ENCODE measurements at places on chromosomes 5 and 9.

- H3K27ac ChIP-seq: no peak overlapping the region
- H3K4me3 ChIP-seq: no peak overlapping the region
- H3K4me1 ChIP-seq: peaks cover 10% of the 10 kb centered on the region
- no peaks in the 10 kb centered on the region for H3K36me3 ChIP-seq
- H3K27me3 ChIP-seq: no peaks in the 10 kb centered on the region
- DNase-seq: no peak
These were observed 210.4 kb upstream of the ELAVL2 start for GRCh38 chr9:24036459-24036858.

DNA sequence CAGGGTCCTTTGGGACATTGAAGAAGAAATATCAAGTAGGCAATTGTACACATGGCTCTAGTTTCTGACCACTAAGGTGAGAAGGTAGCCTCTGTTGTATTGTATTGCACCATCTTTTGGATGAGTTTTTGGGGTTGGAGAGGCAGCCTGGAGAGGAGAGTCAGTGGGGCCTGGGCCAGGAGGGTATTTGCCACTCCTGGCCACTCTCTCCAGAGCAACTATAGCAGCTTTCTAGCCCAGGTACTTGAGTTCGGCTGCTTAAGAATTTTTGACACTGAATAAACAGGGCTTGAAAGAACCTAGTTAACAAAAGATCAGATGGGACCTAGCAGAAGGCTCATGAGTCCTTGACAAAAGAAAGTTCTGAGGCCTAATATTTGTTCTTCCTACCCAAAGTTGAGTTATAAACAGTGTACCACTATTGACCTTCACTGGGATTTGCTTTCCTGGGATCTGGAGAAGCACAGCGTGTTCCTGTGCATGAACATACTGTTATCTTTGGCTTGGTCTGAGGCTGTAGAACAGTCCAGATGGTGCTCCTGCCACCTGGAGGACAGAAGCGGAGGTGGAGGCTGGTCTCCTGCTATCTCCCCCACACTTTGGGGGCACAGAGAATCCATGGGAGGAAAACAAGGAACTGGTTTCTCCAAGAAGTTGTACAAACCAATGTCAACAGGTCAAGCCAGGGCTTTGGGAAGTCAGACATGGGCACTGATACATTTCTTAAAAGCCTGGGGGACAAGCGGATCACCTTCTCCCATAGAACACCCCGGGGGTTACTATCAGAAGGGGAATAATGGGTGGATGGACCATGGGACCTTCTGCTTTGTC, 110.4 kb upstream of the LIFR start:
- no peaks in the 10 kb centered on the region for H3K4me1 ChIP-seq
- no peak overlapping the region for H3K27ac ChIP-seq
- DNase-seq: no peak
- no peaks in the 10 kb centered on the region for H3K27me3 ChIP-seq

- H3K4me3 ChIP-seq: no peak overlapping the region
- no peak overlapping the region for H3K27ac ChIP-seq
- no peak for DNase-seq
- no peaks in the 10 kb centered on the region for H3K27me3 ChIP-seq
- no peaks in the 10 kb centered on the region for H3K36me3 ChIP-seq
These were observed 2.9 kb downstream of the TTC23L start for GRCh38 chr5:34841816-34842215.

DNA sequence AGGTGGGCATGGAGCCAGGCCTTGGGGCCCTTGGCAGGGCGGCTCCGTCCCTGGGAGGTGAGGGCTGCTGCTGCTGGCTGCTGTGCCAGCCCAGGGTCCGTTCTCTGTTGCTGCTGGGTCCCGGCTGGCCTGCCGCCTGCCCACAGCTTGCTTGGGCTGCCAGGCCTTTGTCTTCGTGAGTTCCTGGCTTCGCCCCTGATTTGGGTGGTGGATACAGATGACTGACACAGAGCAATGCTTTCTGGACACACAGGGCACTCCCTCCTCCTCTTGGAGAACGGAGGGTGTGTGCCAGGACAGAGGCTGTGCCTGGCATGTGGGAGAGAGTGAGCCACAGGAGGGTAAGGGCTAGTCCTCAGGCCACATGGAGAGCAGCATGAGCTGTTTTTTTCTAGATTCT, 166.1 kb downstream of the MACROH2A1 start:
- no peaks in the 10 kb centered on the region for H3K36me3 ChIP-seq
- no peak overlapping the region for H3K4me3 ChIP-seq
- no peak overlapping the region for H3K27ac ChIP-seq

DNA sequence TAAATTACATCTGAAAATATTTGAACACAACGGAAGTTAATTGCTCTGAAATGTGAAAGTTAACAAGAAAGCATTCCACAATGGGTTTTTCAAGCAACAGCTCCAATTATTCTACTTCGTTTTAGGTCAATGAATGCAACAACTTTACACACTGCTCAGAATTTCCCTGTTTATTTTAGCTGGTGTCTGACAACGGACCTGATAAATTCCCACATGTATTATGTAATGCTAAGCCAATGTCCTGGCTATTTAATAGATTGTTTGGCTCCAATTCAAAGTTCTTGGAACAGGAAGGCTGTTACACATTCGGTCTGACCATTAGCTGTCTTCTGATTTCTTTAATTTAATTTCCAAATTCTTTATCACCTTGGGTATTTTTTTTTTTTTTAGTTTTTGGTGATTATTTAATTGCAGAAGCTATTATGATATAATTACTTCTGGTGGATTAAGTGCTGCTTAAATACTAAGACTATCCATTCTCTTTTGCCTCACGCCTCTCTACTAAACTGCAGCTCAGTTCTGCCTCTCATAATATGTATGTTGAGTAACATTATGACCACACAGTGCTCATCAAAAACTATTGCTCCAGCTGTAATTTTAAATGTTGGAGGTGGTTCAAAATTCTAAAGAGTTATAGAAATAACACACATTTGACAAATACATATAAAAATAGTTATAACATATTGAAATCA, 57.9 kb downstream of the MEF2C start:
- H3K4me3 ChIP-seq: no peak overlapping the region
- peaks cover 3% of the 10 kb centered on the region for H3K4me1 ChIP-seq
- no peak overlapping the region for H3K27ac ChIP-seq
- no peaks in the 10 kb centered on the region for H3K36me3 ChIP-seq

DNA sequence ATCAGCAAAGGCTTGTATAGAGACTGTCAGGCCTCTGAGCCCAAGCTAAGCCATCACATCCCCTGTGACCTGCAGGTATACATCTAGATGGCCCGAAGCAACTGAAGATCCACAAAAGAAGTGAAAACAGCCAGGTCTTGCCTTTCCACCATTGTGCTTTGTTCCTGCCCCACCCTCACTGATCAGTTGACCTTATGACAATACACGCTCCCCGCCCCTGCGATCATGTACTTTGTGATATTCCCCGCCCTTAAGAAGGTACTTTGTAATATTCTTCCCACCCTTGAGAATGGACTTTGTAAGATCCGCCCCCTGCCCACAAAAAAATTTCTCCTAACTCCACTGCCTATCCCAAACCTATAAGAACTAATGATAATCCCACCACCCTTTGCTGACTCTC, 18.6 kb upstream of the NPM1 start:
- no peaks in the 10 kb centered on the region for H3K36me3 ChIP-seq
- DNase-seq: no peak
- no peaks in the 10 kb centered on the region for H3K4me1 ChIP-seq
- no peak overlapping the region for H3K4me3 ChIP-seq

DNA sequence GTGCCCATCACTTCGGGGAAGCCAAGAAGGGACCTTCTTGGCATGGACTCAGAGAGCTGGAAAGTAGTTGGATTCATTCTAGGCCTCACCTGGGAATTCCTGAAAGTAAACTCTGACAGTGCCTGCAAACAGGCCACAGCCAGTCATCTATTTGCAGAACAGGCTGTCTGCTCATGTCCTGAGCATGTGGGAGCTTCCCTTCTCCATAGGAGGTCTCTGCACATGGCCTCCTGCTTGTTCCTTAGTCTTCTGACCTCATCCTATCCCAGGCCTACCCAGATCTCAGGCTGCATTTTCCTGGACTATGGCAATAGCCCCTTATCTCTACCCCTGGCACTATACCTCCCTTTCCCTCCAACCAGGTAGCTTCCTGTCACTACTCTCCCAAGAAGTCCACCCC, 67.2 kb upstream of the FSTL4 start:
- no peak overlapping the region for H3K27ac ChIP-seq
- H3K27me3 ChIP-seq: no peaks in the 10 kb centered on the region
- no peaks in the 10 kb centered on the region for H3K36me3 ChIP-seq
- DNase-seq: no peak
- no peak overlapping the region for H3K4me3 ChIP-seq
- peaks cover 11% of the 10 kb centered on the region for H3K4me1 ChIP-seq

- H3K4me3 ChIP-seq: no peak overlapping the region
- no peaks in the 10 kb centered on the region for H3K4me1 ChIP-seq
- H3K27ac ChIP-seq: no peak overlapping the region
These were observed 9.9 kb downstream of the CCDC69 start for GRCh38 chr5:151213803-151214613.

DNA sequence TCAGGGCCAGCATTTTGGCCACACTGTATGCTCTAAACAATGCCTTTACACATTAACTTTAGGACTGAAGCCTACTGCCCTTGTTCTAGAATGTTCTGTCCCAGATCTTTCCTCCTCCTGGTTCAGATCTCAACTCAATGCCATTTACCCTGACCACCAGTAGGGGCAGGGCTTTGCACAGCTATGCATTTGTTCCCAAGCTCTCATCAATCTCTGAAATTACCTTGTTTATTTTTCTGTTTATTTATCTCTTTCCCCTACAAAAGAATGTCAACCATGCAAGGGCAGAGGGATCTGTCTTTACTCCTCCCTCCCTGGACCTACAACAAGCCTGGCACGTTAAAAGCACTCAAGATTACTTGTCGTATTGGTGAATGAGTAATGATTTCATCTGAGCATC, 612.9 kb downstream of the BNC2 start:
- no peaks in the 10 kb centered on the region for H3K27me3 ChIP-seq
- no peaks in the 10 kb centered on the region for H3K36me3 ChIP-seq
- H3K27ac ChIP-seq: no peak overlapping the region
- no peak for DNase-seq

DNA sequence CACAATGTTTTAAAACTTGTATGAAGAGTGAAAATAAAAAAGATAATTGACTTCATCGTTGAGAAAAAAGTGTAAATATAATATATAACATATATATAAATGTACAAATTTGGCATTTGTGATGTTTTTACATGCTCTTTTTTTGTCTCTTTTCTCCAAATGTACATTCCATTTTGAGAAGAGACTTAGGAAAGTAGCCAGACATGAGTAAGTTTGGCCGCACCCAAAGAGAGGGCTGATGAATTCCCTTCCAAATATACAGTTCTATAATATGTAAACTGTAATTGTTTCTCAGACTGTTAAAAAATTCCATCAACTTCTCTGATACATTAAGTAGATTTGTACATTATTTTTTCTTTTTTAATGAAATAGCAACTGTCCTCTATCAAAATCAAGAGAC, 193.2 kb upstream of the MAP3K1 start:
- no peaks in the 10 kb centered on the region for H3K27me3 ChIP-seq
- H3K36me3 ChIP-seq: no peaks in the 10 kb centered on the region
- no peak overlapping the region for H3K4me3 ChIP-seq
- no peak overlapping the region for H3K27ac ChIP-seq
- peaks cover 2% of the 10 kb centered on the region for H3K4me1 ChIP-seq
- no peak for DNase-seq

DNA sequence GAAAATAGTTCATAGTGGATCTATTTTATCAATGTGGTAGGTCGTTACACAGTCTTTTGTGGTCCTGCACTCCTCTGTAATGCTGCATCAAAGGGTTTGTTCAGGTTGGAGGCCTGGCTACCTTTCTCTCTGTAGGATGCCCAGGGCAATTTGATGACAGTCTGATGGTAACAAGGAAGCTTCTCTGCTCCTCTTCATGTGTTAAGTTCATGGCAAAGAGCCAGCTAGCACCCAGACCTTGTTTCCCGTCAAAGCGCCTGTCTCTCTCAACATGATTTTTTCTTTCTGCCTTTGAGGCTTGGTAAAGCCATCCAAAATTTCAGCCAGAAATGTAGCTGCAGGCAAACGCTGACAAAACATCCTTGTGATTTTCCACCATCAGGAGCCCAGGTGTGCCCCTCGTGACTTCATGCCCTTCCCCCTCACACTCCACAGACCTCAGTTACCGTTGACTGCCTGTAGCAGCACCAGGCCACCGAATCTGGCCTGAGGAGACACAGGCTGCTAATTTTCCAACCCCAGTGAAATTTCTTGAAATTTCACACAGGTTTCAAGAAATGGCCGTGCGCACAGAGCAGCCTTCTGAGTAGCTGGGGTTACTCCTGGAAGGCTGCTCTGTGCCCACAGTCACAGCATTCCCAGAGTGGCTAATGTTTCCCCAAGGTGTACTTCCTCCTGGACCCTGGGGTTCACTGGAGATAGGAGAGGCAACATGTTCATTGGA, 292.7 kb downstream of the CWC27 start:
- no peak overlapping the region for H3K27ac ChIP-seq
- no peaks in the 10 kb centered on the region for H3K36me3 ChIP-seq
- H3K4me1 ChIP-seq: peaks cover 2% of the 10 kb centered on the region
- H3K4me3 ChIP-seq: no peak overlapping the region
- no peaks in the 10 kb centered on the region for H3K27me3 ChIP-seq

DNA sequence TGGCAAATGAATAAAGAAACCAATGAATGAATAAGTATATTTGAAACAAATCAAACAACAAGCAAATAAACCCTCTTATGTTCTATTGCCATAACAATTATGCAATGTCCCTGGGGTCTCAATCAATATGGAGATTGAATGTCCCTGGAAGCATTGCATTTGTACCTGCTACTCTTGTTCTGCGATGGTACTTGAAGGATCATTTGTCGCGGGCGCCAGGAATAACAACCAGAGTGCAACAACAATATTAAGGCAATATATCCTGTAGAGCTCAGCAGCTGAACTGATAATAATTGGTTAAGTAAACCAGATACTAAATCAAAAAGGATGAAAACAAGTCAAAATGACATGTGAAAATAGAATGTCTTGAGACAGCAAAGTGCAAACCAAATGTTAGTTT, 1001.9 kb upstream of the NUDT12 start:
- H3K27me3 ChIP-seq: no peaks in the 10 kb centered on the region
- H3K4me3 ChIP-seq: no peak overlapping the region
- H3K36me3 ChIP-seq: no peaks in the 10 kb centered on the region
- H3K27ac ChIP-seq: no peak overlapping the region
- no peaks in the 10 kb centered on the region for H3K4me1 ChIP-seq

- no peak for DNase-seq
- H3K4me1 ChIP-seq: no peaks in the 10 kb centered on the region
- no peaks in the 10 kb centered on the region for H3K36me3 ChIP-seq
- no peak overlapping the region for H3K27ac ChIP-seq
- H3K4me3 ChIP-seq: no peak overlapping the region
These were observed 13.8 kb upstream of the SNX2 start for GRCh38 chr5:122761115-122761514.
